ENCODE measurements at places on chromosomes 13 and 19.

DNA sequence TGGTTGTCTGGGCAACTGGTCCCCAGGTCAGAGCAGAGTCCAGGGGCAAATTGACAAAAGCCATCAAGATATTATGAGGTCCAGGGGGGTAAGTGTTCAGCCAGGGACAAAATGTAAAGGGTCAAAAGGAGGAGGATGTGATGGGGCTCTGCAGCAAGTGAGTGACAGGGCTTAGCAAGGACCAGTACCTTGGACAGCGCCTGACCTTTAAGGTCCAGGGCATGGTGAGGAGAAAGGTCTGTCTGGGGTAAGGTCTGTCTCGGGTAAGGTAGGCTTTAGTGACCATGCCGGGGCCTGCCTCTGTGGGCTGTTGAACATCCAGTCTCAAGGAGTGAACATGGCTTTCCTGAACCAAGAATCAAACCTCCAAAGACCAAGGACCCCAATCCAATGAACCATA lies 6.3 kb upstream of the ZNF358 start:
- no peak for DNase-seq

- no peak for DNase-seq
Observed at GRCh38 chr13:113539176-113539575, 45.4 kb upstream of the TFDP1 start.

DNA sequence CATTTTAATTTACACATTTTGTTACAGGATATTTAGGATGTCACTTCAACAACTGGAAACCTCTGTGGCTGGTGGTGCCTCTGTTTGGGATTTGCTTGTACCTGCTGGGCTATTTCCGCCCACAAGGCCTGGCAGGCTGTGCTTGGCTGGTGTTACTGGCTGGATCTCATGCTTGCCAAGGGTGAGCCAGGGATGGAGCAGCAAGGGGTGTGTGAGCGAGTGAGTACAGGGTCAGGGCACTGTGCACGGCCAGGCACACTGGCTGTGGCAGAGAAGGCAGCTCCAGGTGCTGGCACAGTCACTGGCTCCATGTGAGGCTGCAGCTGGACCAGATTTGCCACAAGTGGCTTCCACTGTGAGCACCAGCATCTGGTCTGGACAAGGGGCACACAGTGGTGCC lies 1254.8 kb downstream of the SLITRK5 start:
- no peak for DNase-seq

DNA sequence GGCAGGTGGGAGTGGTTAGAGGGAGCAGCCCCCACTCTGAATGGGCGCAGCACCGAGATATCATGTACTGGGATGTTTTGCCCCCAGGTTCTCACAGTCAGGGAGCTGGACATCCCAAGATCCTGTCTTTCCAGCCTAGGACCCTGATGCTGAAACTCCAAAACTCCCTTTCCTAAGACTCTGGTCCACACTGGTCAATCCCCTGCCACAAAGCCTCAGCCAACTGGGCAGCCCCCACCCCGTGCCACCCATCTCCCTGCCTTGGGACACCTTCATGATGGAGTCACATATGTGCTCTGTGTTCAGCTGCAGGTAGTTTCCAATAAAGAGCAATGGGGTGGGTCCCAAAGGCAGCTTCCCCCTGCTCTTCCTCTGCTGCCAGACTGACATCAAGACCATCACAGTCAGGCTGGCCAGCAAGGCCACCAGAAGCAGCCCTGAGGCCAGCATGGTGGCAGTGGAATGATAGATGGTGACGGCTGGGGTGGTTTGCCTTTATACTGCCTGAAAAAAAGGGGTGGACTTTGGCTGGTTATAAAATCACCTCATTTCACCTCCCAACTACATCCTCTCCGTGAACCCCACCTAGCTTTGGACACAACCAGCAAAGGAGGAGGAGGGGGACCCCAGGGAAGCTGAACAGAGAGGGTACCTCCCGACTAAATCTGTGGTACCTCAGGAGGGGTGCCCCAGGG lies 36.3 kb downstream of the CYP2B6 start:
- no peak for DNase-seq

- no peak for DNase-seq
Observed at GRCh38 chr13:108924134-108924533, 294.7 kb downstream of the MYO16 start.

DNA sequence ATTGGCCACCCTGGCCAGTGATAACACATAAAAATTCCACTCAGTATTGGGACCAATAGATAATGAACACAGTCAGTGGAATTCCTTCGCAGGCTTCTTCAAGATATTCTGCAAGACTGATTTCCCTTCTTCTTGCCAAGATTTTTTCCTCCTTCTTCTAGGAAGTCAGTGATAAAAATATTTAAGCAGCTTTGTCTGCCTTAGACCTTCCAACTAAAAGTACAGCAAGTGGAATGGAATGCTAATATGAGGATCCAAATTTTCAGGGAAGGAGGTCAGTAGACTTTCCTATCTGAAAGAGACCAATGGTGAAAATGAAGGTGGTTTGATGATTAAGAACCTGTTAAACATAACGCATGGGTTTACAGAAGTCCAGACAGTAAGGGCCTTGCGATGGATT lies 9.6 kb downstream of the STARD13 start:
- no peak for DNase-seq

DNA sequence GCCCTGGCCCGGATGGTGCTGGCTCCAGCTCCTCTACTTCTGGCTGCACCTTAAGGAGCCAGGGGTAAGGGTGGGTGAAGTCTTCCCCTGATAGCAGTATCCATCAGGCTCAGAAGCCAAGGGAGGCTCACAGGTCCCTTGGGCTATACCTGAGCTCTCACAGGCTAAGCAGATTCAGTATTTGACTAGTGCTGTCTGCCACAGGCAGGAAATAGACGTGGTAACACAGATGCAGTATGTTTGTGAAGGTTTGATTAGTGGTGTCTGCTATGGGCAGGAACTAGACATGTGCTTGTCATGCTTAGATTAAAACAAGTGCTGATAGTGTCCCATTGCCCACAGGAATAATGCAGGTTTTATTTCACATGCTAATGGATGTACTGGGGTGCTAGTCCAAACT lies 4.0 kb downstream of the SYT5 start:
- no peak for DNase-seq

- DNase-seq, result no peak
Observed at GRCh38 chr13:72530471-72530870, 197.0 kb downstream of the MZT1 start.

- DNase-seq, result no peak
Observed at GRCh38 chr19:6660930-6661329, 9.0 kb downstream of the TNFSF14 start.
